ENCODE measurements at places on chromosomes 2 and 18.

GRCh38 chr2:207041786-207042554, 102.7 kb downstream of the CPO start:
- DNase-seq: no peak

GRCh38 chr2:200102971-200103370, 147.6 kb downstream of the MAIP1 start:
- DNase-seq: no peak

DNA sequence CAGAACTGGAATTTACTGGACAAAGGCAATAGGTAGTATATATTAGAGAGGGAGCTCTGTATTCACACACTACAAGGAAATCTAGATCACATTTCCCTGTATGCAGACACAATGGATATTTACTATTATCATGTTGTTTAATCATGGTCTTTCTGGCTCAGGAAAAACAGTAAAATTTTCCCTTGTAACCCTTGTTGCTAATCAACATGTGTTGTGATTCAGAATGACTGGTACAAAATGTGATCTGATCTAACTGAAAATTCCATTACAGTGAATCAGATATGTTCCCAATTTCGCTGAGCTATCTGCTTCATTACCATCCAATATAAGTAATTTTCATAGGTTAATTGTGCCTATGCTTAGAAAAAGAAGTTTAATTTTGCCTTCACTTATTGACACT, 1109.7 kb downstream of the LRP1B start:
- no peak for DNase-seq

DNA sequence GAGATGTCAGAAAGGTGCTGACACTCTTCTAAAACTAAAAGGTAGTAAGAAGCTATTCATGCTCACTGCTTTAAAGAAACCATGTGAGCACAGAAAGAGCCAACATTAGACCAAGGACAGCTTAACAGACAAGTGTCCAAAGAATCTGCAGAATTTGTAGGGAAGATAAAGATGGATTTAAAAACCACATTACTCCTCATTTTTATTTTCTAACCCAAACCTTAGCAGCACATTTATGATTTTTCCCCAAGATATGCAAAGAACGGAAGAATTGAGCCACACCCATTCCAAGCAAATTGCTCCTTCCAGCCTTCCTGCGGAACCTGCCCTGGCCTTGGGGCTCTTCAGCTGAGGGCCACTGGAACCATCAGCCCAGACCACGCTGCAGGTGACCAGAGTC, 26.9 kb downstream of the MBP start:
- peak; percentile 45 for DNase-seq

DNA sequence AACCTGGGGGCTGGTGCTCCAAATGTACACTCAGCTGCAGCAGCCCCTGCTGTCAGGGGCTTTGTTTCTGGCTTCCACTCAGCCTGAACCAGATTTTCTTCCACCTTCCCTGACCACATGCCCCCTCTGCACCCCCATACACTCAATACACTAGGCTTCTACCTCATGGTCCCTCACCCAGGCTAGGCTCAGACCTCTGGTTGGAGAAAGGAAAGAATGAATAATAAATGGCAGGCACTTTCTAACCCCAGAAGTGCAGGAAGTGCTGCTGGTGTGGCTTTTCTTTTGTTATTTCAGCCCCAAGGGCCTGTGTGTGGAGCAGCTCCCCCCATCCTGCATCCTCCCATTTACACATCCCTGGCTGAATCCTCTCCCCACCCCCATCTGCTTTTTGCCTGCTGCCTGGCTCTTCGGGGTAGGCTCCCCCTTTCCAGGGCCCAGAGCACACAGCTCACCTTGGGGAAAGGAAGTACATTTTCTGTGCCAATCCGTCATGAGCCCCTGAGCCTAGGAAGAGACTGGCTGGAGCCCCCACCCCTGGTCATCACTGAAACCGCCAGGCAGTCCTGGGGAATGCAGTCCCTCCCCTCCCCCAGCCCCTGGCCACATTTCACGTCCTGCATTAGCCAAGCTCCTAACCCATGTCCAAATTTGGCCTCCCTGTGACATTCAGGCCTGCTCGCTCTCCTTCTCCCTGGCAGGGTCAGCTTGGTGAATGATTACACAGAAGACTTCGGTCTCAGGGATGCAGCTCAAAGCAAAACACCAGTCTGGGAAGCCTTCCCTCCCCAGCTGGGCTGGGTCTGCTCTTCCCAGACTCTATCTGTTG, 2.6 kb downstream of the DYSF start:
- peak; percentile 44 for DNase-seq

GRCh38 chr2:39730685-39731302, 48.3 kb downstream of the THUMPD2 start:
- peak; percentile 43 for DNase-seq
